NCI-H226 (cell line): ENCODE measurements at places on chromosomes 16 and 17.

GRCh38 chr16:68539711-68540239, 684 bp downstream of the ZFP90 start:
- peak; percentile 6 for DNase-seq

GRCh38 chr17:62866471-62866870, 58.4 kb upstream of the MARCHF10 start:
- no peak for DNase-seq

DNA sequence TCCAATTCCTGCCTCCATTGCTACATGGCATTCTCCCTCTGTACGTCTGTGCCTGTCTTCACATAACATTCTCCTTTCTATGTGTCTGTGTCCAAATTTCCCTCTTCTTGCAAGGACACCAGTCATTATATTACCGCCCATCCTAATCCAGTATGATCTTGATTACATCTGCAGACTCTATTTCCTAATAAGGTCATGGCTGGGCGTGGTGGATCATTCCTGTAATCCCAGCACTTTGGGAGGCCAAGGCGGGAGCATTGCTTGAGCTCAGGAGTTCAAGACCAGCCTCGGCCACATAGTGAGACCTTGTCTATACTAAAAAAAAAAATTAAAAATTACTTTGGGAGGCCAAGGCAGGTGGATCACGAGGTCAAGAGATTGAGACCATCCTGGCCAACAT, 5.0 kb upstream of the PRR14 start:
- no peak for DNase-seq

DNA sequence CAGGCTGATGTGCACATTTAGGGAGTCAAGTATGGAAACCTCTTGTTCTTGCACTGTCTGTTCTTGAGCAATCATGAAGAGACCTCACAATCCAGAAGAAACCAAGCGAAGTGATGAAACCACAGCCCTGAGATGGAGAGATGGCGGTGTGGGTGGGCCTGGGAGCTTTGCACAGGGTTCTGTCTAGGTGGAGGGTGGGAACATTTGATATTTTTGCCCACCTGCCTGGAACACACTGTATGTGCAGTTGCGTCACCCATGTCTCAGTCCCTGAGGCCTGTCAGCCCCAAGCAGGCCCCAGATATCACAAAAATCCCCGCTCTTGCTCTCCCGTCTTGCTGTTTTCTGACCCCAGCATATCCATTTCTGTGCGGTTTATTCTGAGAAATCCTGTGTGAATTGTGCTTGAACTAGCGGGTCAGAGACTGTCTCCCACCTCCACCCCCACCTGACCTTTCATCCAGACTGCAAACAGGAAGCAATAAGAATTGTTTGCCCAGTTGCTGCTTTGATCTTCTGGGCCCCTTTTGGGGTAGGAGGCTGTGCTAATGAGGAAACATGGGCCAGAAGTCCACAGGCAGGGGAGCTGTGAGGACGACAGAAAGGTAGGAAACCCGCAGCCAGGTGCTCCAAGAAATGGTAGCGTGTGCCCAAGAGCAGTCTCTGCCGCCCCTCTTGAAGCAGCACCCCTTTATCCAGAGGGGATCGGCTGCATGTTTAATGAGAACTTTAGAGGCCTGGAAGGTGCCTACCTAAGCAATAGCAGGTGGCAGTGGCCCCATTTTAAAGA, 183.8 kb downstream of the CCDC182 start:
- DNase-seq: no peak

GRCh38 chr17:32516450-32516849, 29.7 kb downstream of the CDK5R1 start:
- DNase-seq: no peak

- no peak for DNase-seq
Observed at GRCh38 chr17:1076299-1076981, 79.5 kb downstream of the TIMM22 start.

GRCh38 chr16:49455181-49455990, 81.8 kb downstream of the C16orf78 start:
- DNase-seq: no peak

GRCh38 chr17:35081638-35082037, 18.1 kb upstream of the RFFL start:
- no peak for DNase-seq

DNA sequence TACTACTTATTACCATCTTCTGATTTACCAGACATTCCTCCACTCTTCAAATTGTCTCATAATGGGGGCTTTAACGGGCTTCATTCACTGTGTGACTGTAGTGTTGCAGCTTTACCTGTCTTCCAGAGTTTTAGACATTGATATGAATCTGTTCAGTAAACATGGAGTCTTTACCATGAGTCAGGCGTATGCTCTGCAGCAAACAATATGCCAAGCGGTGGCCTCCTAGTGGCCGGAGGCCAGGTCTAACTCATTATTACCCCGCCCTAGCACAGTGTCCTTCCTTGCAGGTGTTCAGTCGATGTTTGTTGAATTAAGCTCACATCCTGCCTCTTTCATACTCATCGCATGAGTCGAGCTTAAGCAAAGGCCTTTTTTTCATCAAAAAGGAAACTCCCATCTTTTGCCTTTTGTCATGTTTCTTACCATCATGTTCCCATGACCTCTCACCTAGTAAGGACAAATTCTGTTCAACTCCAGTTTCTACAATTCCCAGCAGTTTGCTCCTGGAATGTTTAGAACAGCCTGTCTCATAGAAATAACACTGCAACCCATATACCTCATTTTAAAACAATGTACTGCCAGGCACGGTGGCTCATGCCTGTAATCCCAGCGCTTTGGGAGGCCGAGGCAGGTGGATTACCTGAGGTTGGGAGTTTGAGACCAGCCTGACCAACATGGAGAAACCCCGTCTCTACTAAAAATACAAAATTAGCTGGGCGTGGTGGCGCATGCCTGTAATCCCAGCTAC, 39.4 kb downstream of the TUBD1 start:
- DNase-seq: peak; percentile 70

DNA sequence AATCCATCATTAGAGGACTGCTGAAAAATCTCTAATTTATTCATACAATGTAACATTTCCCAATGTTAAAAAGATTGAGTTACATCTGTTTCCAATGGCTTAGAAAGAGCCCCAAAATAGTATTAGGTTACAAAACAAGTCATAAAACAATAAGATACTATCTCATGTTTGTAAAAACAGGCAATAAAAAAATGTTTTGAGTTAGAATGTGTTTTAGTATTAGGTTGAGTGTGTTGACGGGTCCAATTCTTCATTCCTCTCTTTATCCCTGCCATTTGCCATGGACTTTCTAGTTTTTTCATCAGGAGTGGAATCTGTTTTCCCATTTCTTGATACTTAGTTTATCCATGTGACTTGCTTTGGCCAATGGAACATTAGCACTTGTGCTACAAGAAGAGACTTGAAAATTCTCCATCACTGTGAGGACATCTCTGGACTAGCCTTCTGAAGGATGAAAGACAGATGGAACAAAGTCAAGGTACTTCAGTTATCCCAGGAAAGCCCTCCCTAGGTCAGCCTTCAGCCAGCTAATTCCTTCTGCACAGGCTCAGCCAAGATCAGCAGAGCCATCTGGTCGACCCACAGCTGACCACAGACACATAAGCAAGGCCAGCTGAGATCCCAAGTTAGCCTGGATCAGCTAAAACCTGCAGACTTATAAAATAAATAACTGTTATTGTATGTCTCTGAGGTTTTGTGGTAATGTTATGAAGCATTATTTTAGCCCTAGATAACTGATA, 83.3 kb downstream of the HS3ST3A1 start:
- no peak for DNase-seq

GRCh38 chr17:31722251-31723056, 136.6 kb downstream of the COPRS start:
- DNase-seq: no peak

GRCh38 chr17:22303096-22303495, 610.8 kb downstream of the KCNJ18 start:
- DNase-seq: no peak

DNA sequence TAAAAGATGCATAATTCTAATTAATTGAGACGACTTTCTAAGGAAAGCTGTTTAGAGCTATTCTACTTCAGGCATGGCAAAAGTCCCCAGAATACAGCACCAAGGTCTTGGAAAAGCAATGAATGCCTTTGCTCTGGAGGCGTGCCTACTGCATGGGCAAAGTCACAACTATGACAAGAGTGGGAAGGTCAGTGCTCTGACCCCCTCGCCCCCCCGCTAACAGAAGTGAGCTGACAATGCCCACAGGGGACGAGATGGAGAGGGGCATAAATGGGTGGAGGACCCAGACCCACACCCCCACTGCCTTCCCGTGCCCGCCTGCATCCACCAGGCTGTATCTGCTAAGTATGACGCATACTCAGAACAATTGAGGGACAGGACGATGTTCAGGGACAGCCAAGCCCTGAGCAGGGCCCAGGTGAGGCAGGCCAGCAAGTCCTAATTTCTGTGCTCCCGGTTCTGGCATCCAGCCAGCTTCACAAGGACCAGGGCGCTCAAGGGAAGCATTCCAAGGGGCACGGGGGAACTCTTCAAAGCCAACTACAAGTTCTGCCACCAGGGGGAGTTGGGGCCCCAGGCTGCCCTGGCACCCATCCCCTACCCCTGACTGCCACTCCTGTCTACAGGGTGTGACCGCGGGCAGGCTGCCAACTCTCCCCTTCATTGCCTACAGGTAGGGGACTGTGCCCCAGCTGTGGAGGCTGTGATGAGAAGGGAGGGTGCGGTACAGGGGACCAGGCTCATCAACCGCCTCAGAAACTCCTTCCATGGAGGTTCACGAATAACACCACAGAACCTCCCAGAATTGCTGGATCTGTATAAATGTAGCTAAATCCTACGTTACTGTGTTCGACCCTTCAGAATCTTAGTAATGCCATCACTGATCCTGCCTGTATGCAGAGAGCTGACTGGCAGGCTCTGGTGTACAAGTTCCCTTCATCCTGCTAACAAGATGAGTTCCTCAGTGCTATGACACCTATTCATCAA, 20.8 kb downstream of the NPRL3 start:
- DNase-seq: peak; percentile 12

DNA sequence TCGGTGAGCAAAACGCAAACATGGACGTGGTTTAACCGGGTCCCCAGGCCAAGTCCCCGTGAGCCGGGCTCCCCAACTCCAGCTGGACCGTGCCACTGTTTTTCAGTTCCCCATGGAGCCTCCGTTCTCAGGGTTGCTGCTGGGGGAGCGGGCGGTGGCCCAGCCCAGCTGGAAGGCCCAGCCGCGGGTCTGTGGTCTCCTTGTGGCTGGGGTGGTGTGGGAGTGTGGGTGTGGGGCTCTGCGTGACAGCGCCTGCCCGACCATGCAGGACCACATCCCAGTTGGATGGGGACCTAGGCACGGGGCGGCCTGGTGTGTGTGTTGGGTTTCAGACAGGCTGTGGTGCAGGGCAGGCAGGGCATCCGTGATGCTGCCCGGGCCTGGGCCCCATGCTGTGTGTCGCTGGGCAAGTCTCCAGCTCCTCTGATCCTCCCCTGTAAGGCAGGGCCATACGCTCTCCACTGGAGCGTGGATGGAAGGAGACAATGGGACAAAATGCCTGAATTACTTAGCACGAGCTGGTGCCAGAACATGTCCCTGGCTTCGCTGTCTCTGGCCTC, 40.3 kb downstream of the COX4I1 start:
- no peak for DNase-seq

DNA sequence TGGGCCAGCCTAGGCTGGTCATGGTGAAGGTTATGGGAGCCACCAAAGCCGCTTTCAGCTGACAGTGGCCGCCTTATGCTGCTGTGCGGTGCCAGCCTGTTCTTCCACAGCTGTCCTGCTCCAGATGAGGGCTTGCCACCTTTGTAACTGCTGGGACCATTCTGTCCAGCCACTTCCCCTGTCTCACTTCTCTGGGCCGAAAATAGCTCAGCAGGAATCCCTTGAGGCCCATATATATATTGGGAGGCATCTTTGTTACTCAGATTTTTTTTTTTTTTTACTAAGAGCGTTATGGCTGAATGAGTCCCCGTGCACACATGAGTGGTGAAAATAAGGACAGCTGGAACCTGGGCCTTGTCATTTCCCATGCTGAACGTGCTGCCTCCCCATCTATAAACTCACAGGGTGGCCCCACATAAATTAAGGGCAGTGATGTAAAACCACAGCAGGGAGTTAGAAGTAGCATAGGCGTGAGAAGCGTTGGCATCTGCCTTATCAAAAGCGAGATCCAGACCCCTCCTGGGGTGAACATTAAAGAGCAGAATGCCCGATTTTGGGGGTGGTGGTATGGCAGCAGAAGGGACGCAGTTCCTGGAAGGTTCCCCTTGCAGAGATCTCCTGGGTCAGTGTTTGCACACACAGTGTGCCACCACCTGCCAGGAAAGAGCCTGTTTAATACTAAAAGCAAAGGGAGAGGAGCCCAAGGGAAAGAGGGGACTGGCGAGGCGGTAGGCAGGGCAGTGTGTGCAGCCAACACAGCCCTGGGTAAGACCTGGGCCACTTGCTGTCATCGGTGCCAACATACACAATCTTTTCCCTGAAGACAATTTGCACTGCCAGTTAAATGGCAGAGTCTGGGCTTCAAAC, 57.8 kb downstream of the USP43 start:
- DNase-seq: no peak

DNA sequence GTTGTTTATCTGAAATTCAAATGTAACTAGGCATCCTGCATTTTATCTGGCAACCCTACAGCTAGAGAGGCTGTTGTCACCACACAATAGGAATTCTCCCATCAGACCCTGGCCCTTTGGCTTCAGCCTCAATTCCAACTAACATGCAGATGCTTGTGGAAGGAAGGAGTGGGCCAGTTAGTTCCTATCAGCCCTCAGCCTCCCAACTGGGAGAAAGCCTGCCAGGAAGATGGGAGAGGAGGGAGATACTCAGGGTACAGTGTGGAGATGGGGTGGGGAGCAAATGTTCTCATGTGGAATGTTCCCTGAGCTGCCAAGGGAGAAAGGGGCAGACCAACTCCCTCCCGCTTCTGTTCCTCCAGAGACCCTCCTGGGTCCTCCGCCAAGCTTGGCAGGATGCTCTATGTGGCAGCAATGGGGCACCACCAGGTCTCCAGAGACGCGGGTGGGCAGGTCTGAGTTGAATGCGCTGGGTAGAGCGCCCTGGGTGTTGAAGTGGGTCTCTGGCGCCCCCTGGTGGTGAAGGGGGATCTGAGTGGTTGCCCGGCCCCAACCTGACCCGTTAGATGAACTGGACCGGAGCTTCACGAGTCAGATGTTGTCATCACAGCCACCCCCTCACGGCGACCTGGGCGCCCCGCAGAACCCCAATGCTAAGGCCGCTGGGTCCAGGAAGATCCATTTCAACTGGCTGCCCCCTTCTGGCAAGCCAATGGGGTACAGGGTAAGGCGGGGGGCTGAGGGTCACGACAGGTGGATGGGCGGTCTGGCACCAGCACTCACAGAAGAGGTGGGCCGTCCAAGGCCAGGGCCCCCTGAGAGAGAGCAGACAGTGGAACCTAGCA, 15.2 kb downstream of the GALK1 start:
- peak; percentile 33 for DNase-seq

DNA sequence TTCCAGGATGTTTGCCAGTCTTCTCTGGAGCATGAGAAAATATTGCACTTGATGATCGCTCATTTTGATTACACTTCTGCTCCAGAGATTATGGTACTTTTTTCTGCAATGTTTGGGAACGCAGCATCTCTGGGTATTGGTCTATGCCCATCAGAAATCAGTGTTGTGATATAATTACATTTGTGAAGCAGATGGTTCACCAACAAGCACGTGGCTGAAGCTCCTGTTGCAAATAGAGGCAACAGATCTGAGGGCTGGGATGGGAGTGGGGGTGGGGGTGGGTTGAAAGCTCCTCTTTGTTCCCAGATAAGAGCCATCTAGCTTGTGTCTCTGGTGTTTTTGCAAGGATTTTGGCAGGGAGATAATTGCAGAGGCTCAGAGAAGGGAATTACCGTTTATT, 252.3 kb downstream of the SHISA9 start:
- no peak for DNase-seq

- DNase-seq: no peak
Observed at GRCh38 chr16:86353948-86354347, 156.4 kb upstream of the FOXF1 start.

- no peak for DNase-seq
Observed at GRCh38 chr16:180101-180675, at the start of gene HBQ1. HBQ1 (plus strand) TSS chr16:180459; CDS start chr16:180487, 28 bp downstream.
